Right renal pelvis (tissue), 4 donors: ENCODE measurements at places on chromosomes 12 and 14. TPM values are rescaled to one million over a fixed set of nuclear protein-coding genes. Genes with fewer than 3 reads are reported as not detected.

The DCN gene
- polyA plus RNA-seq: 737 TPM

DNA sequence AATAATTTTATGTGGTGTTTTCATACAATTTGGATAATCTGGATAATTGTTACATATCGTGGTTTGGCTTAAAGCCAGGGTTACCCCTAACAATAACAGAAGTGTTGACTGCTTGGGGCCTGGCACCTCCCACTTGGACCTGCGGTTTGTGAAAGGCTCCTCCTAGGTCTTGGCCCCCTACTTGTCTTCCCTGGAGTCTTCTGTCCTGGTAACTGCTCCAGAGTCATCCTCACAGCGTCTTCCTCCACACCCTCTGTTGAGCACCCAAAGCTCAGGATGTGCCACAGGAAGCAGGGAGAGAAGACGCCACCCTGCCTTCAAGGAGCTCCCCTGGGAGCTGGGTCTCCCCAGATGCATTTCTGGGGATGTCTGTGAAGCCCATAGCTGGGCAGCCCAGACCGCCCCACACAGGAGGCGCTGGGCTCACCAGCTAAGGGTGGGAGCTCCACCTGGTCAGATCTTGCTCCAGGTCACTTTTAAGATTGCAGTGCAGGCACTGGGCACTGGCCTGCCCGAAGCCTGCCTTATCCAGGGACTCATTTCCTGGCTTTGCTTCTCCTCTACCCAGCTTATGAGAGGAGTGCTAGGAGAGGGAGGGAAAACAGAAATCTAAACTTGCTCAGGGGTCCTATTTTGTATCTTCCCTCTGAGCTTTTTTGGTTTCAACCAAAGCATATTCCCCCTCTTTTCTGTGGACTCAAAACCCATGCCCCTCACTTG lies 98.2 kb downstream of the ZFP36L1 start:
- no peak for DNase-seq

- no peak for DNase-seq
Measured at GRCh38 chr12:125434936-125435443, 369.8 kb downstream of the AACS start.

GRCh38 chr12:124913474-124914391 lies 717 bp downstream of the UBC start:
- DNase-seq: no peak

DNA sequence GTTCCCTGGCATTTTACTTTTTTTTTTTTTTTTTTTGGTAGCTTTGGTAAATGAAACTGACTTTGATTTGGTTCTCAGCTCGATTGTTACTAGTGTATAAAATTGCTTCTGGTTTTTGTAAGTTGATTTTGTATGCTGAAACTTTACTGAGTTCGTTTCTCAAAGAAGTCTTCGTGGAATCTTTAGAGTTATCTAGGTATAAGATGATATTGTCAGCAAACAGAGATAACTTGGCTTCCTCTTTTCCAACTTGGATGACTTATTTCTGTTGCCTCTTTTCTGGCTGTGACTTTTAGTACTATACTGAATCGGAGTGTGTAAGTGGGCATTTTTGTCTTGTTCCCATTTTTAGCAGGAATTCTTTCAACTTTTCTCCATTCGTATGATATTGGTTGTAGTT lies 28.1 kb downstream of the USP15 start:
- no peak for DNase-seq

DNA sequence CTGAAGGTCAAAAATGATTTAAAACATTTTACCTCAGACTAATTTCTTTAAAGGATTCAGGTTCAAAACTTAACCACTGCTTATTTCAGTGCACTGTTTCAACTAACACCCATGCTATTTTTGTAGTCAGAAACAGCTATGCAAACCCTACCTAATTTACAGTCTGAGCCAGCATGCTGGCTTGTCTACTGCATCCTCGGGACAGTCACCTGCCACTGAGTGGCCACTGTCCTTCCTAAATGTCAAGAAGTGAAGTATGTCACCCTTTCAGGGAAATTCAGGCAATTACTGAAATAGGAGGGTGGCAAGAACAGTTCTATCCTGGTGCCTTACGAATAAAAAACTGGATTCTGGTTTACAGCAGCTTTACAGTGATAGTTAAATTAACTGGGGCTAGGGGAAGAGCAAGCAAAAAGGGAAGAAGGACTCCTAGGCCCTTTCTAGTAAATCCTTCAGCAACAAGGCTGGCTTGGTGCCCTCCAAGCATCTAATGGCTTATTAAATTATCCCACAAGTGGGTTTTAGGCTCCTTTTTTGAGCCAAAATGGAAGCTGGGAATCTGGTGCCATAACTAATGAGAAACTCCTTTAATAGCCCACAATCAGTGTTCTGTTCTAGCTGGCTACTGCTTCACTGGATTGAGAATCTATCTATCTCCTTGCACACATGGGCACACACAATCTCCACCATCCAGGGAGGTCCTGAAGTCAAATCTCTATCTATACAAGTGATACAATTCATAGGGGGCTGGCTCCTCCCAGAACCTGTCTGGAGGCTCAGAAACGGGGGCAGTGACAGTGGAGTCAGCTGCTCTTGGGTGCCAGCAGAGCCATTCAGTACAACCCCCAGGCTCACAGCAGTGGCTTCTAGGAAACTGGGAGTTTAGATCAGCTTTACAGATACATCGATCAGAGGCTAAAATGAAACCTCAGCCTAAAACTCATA lies 43.4 kb downstream of the SH2B3 start:
- no peak for DNase-seq

GRCh38 chr14:71692496-71692895 lies 239.7 kb upstream of the RGS6 start:
- DNase-seq: no peak

The MYF5 gene
- not detected for polyA plus RNA-seq

DNA sequence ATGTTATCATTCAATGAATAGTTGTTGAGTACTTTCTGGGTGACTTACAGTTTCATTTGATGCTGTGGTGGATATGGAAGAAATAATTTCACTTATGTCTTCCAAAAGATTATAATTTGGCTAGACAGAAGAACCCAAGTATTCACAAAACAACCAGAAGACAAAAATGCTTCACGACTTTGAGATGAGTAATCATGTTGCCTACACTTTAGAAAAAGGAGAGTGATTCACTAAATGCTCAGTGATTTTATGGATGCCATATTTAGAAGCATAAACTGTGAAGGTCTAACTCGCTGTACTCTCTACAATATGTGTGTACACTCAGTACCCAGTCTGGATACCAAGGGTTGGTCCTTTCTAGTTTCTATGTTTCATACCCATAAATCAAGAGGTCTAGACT lies 101.3 kb upstream of the E2F7 start:
- no peak for DNase-seq

The SCN8A gene
- polyA plus RNA-seq: 1.4 TPM

GRCh38 chr12:121788176-121788818 lies 5.2 kb downstream of the RHOF start:
- no peak for DNase-seq

The FGF23 gene
- 0.12 TPM for polyA plus RNA-seq

The ADAMTS20 gene
- 0.79 TPM for polyA plus RNA-seq

GRCh38 chr14:75718199-75718598 lies 57.2 kb downstream of the TTLL5 start:
- DNase-seq: no peak

The MYH7 gene
- 0.25 TPM for polyA plus RNA-seq

GRCh38 chr14:64089920-64090319 lies 204.3 kb downstream of the ESR2 start:
- DNase-seq: no peak

DNA sequence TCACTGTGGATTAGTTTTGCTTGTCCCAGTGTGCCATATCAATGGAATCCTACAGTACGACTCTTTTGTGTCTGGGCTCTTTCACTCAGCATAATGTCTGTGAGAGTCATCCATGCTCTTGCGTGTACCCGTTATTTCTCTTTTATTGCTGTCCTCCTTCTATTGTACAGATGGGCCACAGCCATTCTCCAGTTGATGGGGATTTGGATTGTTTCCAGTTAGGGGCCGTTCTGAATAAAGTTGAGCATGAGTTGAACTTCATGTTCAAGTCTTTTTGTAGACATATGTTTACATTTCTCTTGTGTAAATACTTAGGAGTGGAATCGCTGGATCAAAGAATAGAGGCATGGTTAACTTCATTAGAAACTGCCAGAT lies 38.3 kb downstream of the MYO1H start:
- no peak for DNase-seq

GRCh38 chr14:104746934-104747481 lies 5.9 kb upstream of the SIVA1 start:
- no peak for DNase-seq

- DNase-seq: no peak
Measured at GRCh38 chr14:65738339-65738738, 325.8 kb downstream of the FUT8 start.

- no peak for DNase-seq
Measured at GRCh38 chr12:94644141-94644979, 6.0 kb downstream of the TMCC3 start.
